AG08395 (cell line): ENCODE measurements at places on chromosomes 13 and 19.

DNA sequence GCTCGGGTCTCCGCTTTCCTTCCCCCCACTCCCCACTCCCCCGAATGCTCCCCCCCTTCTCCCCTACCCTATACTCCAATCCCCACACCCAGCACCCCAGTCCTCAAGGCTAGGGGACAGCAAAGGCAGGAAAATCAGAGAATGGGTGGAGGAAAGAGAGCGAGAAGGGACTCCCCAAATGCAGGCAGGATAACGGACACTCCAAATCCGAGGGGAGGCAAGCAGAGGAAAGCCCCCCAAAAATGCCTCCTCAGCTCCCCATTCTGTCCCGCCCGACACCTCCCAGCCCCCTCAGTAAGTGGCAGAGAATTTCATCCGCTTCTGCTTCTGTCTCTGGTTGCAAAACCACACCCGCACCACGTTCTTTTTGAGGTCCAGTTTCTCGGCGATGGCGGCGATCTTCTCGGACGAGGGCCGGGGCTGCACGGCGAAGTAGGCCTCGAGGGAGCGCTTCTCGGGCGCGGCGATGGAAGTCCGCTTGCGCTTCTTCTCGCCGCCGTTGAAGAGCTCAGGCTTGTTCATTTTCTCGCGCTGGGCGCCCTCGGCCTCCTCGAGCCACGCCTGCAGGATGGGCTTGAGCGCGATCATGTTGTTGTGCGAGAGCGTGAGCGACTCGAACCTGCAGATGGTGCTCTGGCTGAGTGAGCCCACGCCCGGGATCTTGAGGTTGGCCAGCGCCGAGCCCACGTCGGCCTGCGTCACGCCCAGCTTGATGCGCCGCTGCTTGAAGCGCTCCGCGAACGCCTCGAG lies 2.1 kb downstream of the POU4F1 start:
- DNase-seq, result no peak

- DNase-seq, result no peak
Measured at GRCh38 chr13:70223911-70224310, 115.7 kb upstream of the KLHL1 start.

DNA sequence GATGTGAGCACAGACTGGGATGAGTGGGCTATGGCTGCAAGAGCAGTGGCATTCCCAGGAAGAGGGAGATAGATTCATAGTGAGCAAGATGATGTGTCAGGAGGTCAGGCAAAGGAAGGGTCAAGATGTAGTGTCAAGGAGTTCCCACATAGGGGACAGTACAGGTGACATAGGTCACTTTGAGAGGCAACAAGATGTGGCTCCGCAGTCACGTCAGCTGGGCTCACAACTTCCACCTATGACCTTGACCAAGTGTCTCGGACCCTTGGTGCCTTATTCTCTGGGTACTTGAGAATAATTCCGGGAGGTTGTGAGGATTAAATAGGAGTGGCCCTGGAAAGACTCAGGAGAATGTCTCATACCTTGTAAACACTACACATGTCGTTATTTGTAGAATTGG lies 10.5 kb downstream of the ZNF317 start:
- DNase-seq, result no peak

DNA sequence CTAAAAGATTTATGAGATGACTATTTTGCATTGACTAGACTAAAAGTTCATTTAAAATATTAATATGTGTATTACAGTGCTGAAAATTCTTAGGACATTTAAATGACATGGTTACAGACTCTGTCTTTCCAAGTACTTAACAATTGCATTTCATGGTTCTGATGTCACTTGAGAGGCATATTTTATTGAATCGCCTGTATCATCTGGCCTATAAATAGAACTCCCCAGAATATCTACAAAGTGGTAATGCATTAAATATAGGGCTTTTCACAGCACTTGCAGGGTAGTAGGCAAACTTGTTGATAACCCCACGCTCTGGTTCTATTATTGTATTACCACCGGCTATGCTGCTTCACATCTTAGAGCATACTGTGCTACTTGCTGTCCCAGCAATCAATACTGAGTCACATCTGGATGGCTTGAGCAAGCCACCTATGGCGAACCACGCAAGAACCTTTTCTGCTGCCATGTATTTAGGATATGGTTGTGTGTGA lies 400.6 kb downstream of the HS6ST3 start:
- DNase-seq, result no peak

DNA sequence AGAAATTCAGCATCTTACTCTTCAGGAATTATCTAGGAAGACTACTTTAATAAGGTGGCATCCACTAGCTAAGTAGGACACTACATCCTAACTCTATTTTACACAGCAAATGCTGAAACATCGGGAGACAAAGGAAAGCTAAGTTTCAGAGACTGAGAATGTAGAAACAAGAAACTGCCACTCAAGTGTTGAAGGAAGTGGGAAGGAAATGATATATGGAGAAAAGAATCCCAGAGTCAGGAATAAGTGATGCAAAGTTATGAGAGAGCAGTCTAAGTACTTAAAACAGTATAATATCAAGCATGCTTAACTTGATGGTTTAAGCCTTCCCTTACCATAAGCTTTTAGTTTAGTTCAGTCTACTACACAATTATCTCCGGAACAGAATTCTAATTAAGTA lies 52.4 kb downstream of the RBM26 start:
- DNase-seq, result no peak

GRCh38 chr13:82740442-82740841 lies 1141.8 kb downstream of the SLITRK1 start:
- DNase-seq, result no peak

GRCh38 chr13:63851526-63851925 lies 2435.9 kb upstream of the PCDH20 start:
- DNase-seq, result no peak

GRCh38 chr13:113350065-113350937 lies 13.6 kb downstream of the GRTP1 start:
- no peak for DNase-seq

GRCh38 chr13:111577956-111578605 lies 257.6 kb downstream of the TEX29 start:
- no peak for DNase-seq

GRCh38 chr19:13102666-13103580 lies at the start of gene LYL1:
TSS of gene LYL1 (minus strand) at chr19:13102858. CDS start at chr19:13101171, 1,687 bp downstream.
- DNase-seq, result peak; percentile 58

GRCh38 chr19:5024282-5024681 lies 55.4 kb downstream of the KDM4B start:
- DNase-seq, result no peak

- peak; percentile 73 for DNase-seq
Measured at GRCh38 chr19:18915639-18916038, 3.5 kb downstream of the COPE start.

DNA sequence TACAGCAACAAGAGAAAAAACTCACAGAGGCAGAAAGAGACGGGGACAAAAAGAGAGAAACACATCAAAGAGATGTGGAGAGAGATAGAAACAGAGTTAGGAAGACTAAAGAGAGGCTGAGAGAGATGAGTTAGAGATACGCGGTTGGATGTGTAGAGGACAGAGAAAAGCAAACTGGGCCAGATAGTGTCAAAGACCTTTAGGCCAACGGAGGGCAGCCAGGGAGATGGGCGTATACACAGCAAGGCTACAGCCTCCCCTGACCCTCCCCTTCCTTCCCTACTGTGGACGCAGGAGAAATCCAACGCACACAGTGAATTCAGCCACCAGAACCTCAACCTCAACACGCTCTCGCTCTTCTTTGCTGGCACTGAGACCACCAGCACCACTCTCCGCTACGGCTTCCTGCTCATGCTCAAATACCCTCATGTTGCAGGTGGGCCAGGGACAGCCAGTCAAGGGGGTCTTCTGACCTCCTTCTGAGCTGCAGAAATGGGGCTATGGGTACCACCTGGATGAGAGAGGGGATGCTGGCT lies 18.7 kb downstream of the CYP2B6 start:
- no peak for DNase-seq

DNA sequence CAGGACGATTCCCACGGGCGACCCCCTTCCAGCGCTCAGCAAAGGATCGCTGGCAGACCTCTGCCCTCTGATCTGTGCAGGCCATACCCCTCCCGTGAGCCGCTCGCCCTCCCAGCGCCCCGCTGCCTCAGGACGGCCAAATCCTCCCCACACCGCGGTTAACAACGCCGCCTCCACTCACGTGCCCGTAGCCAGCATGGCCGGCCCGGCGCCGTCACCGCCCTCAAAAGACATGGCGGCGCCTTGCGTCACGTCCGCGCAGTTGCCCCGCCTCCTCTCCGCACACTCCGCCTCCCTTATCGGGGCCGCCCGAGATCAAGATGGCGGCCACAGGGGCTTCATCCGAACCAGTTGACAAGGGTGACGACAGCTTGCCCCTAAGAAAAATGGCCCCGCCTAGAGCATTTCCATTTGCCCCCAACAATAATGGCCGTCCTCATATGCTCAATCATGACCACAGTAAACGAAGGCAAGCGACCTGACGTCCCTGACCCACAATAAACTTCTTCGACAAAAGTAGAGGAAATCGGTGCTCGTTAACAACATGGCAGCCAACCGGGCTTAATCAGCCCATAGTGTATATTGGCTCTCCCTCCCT lies 634 bp downstream of the AKT1S1 start:
- peak; percentile 85 for DNase-seq

- peak; percentile 25 for DNase-seq
Measured at GRCh38 chr19:28426730-28427225, 786.2 kb downstream of the UQCRFS1 start.

DNA sequence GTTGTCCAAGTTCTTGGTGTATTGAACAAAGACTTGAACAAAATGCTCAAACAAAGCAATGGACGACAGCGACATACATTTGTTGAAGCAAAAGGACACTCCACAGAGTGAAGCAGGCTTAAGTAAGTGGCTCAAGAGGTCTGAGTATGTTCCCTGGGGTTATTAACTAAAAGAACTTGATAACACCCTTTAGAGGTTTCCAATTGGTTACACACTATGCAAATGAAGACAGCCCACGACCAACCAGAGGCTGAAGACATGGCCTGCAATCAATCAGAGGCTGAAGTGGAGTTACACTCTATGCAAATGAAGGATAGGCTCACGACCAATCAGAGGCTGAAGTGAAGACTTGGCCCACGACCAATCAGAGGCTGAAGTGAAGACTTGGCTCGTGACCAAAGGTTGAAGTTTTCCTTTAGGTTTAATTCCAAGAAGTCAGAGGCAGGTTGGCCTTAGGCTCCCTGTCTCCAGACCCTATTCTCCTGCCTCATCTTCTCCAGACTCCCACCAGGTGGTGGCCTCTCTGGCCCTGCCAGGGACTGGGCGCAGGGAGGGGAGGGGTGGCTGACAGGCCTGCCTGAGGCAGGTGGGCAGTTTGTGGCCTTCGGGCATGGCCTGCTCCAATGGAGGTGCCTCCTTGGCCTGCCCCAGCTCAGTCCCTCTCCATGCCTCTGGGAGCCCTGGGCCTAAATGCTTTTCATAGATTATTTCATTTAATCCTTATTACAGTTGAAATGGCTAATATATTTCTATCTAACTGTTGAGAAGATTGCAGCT lies 38.1 kb downstream of the CCDC169 start:
- DNase-seq, result no peak

DNA sequence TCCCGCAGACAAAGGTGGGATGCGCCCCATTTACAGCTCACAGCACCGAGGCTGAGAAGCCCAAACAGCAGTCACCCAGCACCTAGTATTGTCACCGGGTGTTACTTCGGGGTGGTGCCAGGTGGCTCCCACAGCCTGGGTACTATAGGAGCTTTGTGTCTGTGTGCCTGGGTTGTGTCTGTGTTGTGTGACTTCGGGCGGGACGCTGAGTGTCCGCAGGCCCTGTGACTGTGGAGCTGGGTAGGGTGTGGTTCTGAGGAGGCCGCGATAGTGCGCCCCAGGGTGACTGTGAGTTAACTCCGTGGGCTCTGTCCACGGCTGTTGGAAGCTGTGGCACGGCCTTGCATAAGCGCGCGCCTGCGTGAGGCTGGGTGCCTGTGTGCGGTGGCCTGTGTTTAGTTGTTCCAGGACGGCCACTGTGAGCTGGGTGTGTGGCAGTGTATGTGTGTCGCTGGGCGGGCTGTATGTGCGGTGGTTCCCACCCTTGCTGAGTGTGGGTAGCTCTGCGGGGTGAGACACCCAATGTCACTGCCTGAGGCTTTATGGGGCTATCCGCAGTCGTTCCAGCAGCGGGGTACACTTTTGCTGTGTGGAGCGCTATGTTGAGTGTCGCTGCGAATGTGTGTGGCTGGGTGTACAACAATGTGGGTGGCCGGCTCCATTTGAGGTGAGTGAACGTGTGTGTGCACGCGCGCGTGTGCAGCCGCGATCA lies 559 bp upstream of the SSBP4 start:
- no peak for DNase-seq

GRCh38 chr19:11138601-11139300 lies 16.8 kb downstream of the SPC24 start:
- DNase-seq, result peak; percentile 78

DNA sequence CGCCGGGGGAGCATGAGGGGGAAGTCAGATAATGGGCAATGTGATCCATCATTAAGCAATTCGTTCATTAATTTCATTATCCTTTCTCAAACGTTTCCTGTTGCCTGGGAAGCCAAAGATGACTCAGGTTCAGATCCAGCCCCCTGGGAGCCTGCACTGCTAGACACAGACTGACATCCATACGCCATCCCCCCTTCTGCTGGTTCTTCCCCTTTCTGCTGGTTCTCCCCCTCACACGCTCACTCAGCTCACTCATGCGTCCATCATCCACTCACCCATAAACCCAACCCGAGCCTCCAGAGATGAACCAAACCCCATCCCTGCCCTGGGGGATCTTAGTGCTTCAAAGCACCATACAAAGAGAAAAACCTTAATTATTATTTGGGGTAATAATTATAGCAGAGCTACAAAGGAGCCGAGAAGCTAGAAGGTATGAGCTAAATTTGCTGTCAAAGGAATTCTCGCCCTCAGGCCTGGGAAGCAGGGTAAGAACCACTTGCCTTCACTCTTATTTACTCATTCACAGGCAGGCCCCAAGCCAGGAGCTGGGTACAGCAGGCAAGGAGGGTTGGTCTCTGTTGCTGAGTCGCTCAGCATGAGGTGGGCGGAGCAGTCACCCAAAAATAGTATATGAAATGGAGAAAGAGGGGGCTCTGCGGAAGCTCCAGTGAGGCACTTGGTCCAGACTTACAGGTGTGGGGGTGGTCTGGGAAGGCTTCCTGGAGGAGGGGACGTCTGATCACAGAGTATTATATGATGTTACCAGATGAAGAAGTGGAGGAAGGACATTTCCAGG lies 7.0 kb upstream of the ZNF444 start:
- no peak for DNase-seq
